ENCODE measurements at places on chromosomes 13 and 19.
A peak's percentile ranks its signal among the peaks of the same experiment; 100 is the strongest.

DNA sequence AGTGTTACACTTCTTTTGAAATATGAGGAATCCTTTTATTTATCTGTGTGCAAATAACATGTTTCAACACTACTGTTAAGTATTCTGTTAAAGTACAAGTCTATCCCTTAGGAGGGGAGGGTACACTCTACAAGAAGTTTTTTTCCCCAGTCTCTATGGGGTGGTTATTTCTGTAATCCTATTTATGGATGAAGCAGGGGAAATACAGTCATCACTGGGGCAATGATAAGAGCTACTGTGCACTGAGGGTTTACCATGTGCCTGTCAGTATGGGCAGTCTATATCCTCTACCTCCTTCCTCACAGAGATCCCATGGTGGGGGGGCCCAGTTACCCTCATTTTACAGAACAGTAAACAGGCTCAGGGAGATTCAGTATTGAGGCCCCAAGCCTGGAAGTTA lies 16.6 kb upstream of the TRIM13 start:
- no peak for DNase-seq

GRCh38 chr19:7500811-7501450 lies 12.1 kb upstream of the PEX11G start:
- peak; percentile 78 for DNase-seq

GRCh38 chr19:49869009-49869483 lies 1.7 kb upstream of the PNKP start:
- DNase-seq = no peak

DNA sequence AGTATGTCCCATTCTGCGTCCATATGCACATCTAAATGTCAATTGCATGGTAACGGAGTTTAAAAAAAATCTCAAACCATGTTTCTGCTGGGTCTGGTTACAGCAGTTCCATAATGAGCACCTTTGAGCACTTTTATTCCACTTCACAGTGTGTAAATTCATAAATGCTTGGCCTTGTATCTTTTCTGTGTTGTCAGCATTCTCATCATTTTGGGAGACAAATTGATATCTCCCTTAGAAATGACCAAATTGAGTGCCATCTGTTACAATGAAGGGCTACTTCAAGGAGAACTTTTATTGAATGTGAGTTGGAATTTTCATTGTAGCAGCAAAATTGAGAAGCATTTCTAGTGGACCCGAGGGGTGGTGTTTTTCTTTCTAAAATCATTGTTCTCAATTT lies 432.9 kb upstream of the PCDH9 start:
- no peak for DNase-seq

DNA sequence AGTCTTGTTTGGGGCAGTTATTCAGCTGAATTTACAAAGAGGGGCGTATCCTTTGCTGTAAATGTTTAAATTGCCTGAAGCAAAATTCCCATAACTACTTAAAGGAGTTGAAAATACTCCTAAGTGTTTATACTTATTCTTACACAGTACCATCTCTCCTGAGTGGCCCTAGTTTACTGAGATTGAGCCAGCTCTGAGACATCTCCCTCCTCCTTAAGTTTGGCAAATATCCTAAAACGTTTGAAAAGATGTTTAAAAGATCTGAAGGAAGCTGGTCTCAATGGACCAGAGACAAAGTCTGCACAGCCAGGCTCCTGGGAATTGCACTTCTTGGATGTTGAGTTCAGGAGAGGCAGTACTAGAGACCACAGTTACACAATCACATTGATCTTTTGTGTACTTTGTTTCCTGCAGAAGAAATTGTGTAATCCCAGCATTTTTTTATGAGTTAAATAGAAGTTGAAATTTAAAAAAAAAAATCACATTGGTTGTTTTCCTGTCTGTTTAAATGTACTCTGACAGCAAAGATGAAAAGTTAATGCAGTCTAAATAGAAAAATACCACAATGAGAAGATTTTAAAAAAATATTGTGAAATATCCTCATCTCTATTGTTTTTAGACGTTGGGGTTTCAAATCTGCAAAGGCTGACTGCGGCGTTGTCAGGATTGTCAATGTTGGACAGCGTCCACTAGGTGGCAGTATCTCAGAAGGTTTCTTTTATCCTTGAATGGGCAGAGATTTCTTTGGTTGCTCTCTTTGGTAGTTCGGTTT lies 20.7 kb downstream of the TNFSF11 start:
- DNase-seq = peak; percentile 67

GRCh38 chr19:10683064-10683426 lies 18.2 kb upstream of the QTRT1 start:
- DNase-seq = no peak

- DNase-seq = no peak
Observed at GRCh38 chr19:43743059-43743458, 11.7 kb downstream of the SMG9 start.

Measured in germinal center (tissue), 1 donor.